Activated CD4-positive, alpha-beta T cell treated with anti-CD3 and anti-CD28 coated beads, Interleukin-2, amount 10 ng/mL, durations not matched to agents 24 days and 14 days (primary cell): ENCODE measurements at places on chromosomes 5 and 9. TPM values are rescaled to one million over a fixed set of nuclear protein-coding genes. Genes with fewer than 3 reads are reported as not detected.
A peak's percentile ranks its signal among the peaks of the same experiment; 100 is the strongest.

GPSM1 gene
- total RNA-seq = 19.2 and 20.5 TPM in 2 replicates

ANP32B gene
- 332 and 333 TPM in 2 replicates for total RNA-seq

LCN10 gene
- total RNA-seq = 1.1 and 1.7 TPM in 2 replicates

LPAR1 gene
- not detected in 2 replicates for total RNA-seq

DNA sequence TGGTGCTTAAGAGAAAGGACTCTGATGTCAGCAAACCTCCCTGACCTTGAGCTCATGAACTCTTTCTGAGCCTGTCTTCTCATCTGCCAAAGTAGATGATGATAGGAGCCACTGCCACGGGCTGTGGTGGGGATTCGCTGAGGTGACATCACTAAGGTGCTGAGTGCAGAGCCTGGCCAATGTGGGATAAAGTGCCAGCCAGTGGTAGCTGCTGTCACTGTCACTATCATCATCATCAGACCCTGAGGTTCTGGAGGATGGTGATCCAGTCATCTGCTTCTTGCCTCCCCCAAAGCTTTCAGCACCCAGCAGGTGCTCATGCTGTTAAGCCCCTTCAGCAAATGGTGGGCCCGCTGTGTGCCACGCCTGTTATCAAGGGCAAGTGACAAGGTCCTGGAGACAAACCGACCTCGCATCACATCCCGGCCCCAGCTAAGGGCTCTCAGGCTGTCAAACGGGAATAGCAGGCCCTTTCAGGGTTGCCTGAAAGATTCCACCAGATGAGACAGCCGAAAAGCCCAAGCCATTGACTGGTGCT, 6.4 kb downstream of the FPGS start:
- DNase-seq = no peak

GRCh38 chr9:72422214-72422613, 57.2 kb upstream of the ZFAND5 start:
- DNase-seq = no peak

DNA sequence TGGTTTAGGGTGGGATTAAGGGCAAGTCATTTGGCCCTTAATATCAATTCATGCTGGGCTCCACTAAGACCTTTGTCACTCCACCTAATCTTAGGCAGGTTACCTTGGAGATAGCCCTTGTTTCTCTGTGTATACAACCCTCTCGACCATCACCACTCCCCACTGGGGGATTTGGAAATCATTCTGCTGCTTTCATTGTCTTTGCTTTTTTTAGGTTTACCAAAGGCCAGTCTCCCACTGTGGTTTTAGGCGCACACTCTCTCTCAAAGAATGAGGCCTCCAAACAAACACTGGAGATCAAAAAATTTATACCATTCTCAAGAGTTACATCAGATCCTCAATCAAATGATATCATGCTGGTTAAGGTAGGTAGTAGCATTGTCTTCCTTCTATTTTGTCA, 6.2 kb downstream of the GZMK start:
- DNase-seq = no peak

GRCh38 chr5:135348918-135349317, 50.1 kb downstream of the MACROH2A1 start:
- DNase-seq = no peak

GRCh38 chr5:179115845-179116524, 55.8 kb downstream of the ZNF354C start:
- DNase-seq = no peak

- no peak for DNase-seq
Measured at GRCh38 chr9:120557205-120557604, 22.8 kb downstream of the CDK5RAP2 start.

DNA sequence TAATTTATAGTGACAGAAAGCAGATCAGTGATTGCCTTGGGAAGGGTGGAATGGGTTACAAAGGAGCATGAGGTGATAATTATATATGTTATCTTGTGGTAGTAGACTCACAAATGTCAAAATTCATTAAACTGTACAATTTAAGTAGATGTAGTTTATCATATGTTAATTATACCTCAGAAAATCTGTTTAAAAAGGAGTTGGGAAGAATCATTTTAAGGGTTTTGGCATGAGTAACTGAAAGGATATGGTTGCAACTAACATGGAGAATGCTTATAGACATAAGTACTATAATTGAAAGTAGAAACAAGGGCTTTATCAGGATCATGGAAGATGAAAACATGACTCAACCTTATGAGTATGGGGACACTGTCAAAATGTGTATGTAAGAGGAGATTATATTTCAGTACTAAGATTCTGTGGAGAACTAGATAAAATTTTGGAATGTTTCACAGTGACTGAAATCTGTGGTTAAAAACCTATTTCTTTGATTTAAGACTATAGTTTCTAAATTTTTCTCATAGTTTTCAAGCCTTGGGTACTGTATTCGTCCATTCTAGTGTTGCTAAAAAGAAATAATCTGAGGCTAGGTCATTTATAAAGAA, 73.3 kb downstream of the FCHO2 start:
- no peak for DNase-seq

DNA sequence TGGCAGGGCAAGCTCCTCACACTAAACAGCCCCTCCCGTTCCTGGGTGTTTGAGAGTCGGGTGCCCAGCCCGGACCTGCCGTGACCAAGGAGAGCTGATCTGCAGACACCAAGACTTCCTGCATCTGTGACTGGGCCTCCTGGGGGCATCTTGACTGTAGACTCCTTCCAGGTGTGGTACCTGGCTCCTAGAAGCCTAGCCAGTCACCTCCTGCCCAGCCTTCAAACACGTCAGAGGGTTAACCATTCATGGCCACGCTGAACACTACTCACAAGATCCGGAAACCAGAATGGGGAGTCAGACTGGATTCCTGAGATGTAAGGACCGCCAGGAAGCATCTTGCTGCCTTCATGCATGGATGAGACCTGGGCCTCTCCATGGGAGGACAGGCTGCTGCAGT, 3.7 kb upstream of the LCN2 start:
- DNase-seq = no peak

DNA sequence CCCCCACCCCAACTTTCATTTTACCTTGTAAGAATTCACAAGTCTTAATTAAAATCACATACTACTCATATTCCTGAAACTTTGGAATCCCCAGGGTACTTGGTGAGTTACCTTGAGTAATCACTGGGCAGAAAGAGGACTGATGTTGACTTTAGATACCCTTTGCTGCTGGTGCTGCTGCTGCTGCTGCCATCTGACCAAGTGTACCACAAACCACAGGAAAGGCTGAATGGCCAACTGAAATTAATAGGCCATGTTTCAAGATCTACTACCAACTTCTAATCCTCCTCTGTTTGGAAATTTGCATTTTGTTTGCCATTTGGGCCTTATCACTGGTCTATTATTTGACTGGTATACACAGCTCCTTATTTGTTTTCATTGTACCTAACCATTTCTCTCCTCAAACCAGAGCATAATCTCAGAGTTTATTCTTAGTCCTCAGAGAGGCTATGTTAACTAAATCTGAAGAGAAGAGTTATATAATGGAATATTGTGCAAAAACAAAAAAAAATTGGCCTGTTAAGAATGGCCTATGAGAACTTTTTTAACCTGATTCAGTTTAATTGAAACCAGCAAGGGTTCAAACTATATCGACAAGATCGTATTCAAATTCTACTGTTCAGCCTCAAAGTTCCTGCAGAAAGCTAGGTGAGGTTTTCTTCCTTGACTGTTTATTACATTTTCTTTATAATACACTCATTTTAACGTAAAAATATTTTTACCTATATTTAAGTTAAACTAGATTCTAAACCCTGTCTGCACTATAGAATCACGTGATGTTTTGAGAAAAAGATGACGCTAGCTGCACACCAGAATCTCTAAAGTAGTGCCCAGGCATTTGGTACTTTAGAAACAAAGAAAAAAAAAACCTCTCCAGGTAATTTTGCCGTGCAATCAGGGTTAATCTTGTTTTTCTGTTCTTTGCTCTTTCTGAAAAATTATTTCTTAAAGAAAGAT, 13.1 kb downstream of the SELENOP start:
- no peak for DNase-seq

- peak; percentile 53 for DNase-seq
Measured at GRCh38 chr9:95193067-95193466, 124.4 kb downstream of the FANCC start.

GRCh38 chr9:101350285-101350684, 34.5 kb downstream of the BAAT start:
- DNase-seq = no peak

- DNase-seq = no peak
Measured at GRCh38 chr9:684054-684890, 157.2 kb upstream of the DMRT1 start.

DNA sequence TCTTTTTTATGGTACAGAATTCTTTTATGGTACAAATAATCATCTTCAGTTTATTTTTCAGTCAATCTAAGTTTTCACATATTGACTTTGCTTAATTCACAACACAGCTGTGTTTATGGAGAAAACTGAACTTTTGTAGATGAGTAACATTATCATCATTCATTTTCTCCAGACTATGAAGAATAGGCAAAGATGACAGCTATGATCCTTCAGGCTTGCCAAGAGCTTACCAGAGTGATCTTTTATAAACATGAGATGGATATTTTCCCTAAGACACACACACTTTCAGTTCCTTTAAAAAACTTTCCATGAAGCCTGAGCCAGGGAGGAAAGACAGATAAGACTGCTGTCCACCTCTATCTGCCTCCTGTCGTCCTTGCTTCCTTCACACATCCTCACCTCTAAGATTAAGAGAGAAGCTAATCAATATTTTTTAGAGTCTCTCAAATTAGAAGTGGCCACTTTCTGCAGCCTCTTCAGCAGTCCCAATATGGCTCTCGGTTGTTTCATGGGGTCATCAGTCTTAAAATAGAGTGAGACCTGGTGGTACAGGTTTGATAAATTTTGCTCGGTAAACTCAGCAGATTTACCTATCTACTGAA, 108.1 kb upstream of the SLC27A6 start:
- no peak for DNase-seq

DNA sequence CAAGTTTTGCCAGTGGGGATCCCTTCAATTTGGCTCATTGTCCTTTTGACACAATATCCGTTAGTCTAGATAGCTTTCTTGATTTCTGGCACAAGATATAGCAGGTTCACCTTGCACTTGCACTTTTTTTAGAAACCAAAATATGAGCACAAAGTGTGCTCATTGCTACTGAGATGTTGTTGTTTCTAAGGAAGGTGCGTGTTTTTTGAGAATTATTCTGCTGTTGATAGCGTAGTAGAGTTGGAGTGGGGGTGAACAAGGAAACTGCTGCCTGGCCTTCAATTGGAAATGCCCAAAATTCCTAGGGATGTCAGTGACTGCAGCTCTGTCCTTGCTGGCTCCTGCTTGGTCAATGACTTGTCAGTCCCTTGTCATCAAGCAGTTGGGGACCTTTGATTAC, 73.3 kb downstream of the TLE4 start:
- no peak for DNase-seq

DNA sequence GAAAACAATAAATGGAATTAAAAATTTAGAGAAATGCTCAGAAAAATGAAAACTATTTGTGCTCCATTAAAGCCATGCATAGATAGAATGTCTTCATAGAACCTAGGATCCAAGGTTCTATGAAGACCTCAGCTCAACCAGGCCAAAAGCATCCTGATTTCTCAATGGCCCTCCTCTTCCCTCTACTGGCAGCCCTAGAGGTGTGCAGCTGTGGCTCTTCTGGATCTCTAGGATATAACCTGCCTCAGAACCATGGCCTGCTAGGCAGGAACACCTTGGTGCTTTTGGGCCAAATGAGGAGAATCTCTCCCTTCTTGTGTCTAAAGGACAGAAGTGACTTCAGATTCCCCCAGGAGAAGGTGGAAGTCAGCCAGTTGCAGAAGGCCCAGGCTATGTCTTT, 15.1 kb downstream of the IFNA1 start:
- DNase-seq = peak; percentile 70
